Stimulated activated CD8-positive, alpha-beta memory T cell treated with anti-CD3 and anti-CD28 coated beads, Interleukin-4, amount 100 ng/mL, for 4 hours (primary cell): ENCODE measurements at places on chromosomes 7 and 10.

- no peak for DNase-seq
These were observed 975.2 kb downstream of the SORCS1 start for GRCh38 chr10:106189292-106189691.

DNA sequence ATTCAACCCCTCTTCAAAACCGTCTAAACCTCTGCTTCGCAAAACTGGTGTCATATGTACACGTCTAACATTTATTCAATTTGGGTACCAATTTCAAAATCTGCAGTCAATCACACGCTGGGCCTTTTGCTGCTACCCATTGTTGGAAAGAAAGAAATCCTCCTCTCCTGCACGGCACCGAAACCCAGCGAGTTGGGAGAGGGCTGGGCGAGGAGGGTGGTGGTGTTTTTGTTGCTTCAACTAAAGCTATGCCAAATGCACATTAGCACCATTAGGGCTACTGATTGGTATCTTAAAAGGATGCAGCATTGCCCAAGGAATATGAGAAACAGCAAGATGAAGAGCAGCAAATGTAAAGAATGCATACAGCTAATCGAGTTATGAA is 7.8 kb downstream of the EBF3 start:
- no peak for DNase-seq

- no peak for DNase-seq
These were observed 23.0 kb upstream of the PCBD1 start for GRCh38 chr10:70911386-70911785.

- DNase-seq: no peak
These were observed 57.8 kb downstream of the BRAF start for GRCh38 chr7:140866926-140867325.

- DNase-seq: no peak
These were observed 125.4 kb downstream of the JAZF1 start for GRCh38 chr7:28055161-28055544.

GRCh38 chr10:26367771-26368170 is 70.4 kb upstream of the APBB1IP start:
- DNase-seq: no peak

GRCh38 chr10:6423004-6423403 is 157.1 kb downstream of the PRKCQ start:
- DNase-seq: peak; percentile 10

DNA sequence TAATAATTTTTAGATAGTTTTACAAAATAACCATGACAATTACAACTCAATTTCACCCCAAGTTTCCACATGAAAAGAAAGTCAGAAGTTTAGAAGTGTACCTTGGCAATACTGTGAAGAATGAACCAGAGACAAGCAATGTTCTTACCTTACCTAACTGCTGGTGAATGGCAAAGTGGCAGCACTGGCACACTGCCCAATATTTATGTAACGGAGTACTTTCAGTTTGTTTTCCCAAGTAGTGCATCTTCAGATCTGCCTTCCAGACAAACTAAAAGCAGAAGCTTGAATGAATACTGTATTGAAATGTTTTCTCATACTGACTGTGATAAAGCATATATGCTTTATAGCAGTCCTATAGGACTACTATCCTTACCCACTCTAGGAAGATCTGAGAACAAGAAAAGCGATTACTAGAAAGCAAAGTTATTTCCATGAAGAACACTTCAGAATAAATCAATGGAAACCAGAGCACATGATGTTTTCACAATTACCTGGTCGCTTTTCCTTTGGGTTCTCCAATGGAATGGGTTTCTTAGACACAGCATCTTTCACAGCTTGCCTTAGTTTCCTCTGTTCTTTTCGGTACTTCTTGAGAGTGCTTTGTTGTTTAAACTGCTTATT is 1.5 kb downstream of the NOC3L start:
- no peak for DNase-seq

DNA sequence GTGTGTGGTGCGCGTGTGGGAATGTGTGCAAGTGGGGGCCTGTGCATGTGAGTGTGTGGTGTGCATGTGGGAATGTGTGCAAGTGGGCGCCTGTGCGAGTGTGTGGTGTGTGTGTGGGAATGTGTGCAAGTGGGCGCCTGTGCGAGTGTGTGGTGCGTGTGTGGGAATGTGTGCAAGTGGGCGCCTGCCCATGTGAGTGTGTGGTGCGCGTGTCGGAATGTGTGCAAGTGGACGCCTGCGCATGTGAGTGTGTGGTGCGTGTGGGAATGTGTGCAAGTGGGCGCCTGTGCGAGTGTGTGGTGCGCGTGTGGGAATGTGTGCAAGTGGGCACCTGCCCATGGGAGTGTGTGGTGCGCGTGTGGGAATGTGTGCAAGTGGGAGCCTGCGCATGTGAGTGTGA is 232.2 kb downstream of the FANK1 start:
- DNase-seq: no peak

- no peak for DNase-seq
These were observed 25.1 kb downstream of the PTPRN2 start for GRCh38 chr7:158562517-158562916.

DNA sequence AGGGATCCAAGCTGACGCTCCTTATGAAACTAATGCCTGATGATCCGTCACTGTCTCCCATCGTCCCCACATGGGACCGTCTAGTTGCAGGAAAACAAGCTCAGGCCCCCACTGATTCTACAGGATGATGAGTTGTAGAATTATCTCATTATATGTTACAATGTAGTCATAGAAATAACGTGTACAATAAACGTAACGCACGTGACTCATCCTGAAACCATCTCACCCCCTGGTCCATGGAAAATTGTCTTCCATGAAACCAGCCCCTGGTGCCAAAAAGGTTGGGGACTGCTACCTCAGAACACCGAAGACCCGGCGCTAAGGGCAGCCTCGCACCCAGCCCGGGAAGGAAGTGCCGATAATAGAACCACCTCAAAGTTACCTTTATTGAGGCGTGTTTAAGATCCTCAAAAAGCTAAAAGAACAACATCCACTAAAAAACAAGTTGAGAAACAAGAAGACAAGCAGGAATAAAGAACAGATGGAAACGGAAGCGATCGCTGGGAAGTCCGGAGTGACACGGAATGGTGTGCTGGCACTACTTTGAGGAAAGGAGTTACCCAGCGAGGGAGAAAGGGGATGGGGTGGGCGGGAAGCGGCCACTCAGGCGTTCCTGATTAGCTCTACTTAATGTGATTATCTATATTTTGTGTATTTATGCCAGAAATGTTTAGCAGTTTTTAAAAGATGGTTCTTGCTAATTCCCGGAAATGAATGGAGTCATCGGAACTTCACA is 50.1 kb upstream of the PRKAR1B start:
- DNase-seq: no peak

- DNase-seq: no peak
These were observed 74.3 kb downstream of the LHPP start for GRCh38 chr10:124535731-124536495.

DNA sequence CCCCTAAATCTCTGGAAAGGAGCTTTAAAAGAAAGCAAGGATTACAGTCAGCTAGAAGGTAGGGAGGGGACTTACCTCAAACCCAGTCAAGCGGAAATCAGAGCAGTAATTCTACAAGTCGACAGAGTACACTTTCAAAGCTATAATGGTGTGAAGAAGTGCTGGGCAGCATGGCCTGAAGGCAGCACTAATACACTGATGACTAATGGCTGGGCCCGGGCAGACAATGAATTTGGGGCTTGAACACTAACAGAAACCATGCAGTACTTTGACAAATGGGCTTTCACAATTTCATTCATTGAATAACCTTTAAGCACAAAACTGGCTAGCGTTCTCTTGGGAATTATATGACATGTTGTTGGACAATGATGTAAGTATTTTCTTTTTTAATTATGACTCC is 4.7 kb downstream of the GLI3 start:
- DNase-seq: no peak

- DNase-seq: no peak
These were observed 98.2 kb upstream of the KAT6B start for GRCh38 chr10:74728225-74728624.

DNA sequence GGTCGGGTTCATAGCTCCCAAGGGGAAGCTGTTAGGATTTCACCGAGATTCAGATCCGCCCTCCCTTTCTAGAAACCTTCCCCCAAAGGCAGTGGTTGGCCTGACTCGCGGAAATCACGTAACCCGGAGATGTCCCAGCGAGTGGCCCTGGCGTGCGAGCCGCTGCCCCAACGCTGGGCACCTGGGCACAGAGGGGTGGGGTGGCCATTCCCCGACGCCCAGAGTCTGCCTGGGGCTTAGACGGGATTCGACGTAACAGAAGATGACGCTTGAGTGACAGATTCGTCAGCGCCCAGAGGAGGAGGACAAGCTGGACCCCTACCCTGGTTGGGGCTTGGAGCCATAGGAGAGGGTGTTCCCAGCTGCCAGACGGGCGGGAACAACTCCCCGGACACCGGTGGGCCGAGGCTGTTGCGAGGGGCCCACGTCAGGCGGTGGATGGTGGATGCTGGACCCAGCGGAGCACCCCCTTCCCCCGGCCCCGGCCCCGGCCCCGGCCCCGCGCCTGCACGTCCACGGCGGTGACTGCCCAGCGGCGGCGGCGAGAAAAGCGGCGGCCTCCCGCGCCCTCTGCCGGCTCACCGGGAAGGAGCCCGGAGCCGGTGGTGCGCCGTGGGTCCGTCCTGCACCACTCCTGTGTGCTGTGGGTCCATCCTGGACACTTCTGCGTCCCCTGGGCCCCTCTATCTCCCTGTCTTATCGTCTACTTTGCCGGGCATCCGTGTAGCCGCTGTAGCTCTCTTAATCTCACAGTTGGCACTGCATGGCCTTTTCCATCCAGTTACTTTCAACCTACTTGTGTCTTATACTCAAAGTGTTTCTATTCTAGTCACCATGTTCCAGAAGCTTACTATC is 35.4 kb upstream of the KNDC1 start:
- DNase-seq: no peak

- no peak for DNase-seq
These were observed 61.5 kb downstream of the HBP1 start for GRCh38 chr7:107230334-107230733.

- DNase-seq: no peak
These were observed 3.8 kb downstream of the NFE2L3 start for GRCh38 chr7:26155531-26156375.

DNA sequence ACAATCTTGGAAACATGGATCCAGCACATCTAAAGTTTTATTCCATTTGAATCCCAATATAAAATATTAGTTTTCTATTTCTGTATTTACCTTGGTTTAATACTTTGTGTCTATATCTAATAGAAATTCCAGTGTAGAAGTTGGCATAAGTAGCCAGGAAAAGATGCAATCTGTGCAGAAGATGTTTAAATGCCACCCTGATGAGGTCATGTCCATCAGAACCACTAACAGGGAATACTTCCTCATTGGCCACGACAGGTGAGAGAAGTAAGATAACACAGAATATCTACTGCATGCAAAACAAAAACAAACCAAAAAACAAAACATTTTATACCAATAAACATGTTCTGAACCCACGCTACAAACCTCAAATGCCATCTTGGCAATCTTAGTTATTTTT is 15.7 kb downstream of the PLEKHS1 start:
- DNase-seq: no peak

DNA sequence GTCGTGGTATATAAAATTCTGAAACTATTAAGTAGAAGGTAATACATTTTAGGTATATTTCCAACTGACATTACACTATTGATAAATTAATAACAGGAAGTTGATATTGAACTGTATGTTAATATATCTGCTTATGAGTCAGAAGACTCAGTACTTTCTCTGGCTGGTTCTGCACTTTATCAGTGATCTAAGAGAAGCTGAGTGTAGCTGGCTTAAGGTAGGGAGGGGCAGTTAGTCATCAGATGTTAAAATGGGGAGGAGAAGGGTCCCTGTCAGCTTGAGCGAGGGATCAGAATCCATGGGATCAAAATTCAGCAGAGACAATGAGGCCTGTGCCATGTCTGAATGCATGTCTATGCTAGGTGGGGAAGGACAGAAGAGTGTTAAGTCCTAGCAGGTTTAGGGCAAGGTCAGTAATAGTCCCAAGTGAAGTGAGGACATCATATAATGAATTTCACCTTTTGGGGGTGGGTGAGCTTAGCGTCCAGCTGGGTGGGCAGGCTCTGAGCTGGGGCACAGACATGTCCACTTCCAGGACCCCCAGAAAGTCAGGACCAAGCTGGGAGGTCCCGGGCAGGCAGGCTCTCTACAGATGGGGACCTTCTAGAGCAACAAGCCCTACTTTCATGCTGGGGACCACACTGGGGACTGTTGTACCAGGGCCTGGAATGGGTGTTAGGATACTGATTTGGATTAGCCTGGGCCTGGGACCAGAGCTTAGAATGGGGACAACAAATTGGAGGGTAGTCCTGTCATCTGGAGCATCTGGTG is 82.9 kb downstream of the WDFY4 start:
- DNase-seq: no peak

GRCh38 chr7:155293721-155294510 is 3.8 kb upstream of the INSIG1 start:
- DNase-seq: no peak

DNA sequence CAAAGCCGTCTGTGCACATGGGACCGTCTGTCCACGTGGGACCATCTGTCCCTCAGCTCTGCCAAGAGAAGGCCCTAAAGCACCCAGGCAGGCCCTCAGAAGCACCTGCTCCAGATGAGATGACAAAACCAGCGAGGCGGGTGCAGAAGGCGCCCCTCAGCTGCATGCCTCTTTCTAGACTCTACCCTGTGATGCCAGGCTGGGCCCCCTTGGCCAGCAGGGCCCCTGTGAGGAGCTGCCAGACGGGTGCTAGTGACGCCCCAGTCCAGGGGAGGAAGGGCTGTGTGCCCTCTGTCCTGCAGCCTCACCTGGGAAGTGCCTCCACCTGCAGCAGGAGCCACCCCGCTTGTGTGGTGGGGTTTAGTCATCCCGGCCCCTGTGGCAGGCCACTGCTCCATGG is 309.2 kb upstream of the SHH start:
- no peak for DNase-seq

DNA sequence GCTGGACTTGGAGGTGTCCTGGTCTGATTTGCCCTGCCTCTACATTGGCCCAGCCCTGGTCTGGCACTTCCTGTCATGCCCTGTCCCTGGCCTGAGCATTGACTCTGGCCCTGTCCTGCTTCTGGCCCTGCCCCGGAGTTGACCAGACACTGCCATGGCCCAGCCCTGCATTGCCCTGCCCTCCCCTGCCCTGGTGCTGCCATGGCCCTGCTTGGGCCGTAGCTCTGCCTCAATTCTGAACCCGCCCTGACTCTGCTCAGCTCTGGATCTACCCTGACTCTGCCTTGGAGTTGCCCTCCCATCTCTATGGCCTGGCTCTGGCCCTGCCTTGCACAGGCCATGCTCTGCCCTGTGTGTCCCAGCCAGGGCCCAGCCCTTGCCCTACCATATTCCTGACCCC is 647.1 kb downstream of the ZNF37A start:
- DNase-seq: no peak

DNA sequence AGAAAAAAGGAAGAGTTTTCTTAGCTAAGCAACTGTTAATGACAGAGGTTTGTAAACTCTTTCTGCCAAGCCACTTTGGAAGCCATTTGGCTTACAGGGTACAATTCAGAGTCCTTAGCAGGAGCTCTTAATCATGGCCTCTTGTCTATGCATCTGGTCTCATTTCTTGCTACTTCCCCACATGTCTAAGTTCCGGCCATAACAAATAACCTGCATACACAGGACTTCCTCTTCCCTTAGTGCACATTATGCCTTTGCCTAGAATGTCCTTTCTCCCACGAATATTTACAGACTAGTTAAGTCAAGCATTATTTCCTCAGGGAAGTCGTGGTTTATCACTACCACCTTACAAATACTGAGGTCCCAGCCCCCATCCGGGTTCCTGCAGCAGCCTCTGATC is 8.6 kb upstream of the UPF2 start:
- no peak for DNase-seq
